ENCODE measurements at places on chromosomes 7 and 10.

DNA sequence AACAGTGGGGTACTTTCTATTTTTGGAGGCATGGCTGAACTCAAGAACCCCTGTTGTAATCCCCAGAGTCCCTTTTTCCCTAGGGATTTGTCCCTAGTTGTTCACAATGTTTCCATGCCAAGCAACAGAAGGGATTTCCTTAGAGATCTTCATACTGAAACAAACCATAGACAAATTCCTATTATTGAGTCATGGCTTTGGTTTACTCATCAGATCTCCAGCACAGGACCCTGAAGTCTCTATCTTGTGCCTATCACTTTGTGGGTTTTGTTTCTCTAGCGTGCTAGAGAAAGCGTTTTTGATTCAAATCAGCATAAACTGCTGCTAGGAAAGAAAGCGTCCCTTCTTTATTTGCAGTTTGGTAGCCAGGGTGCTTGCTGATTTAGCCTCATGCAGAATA, 165.0 kb downstream of the BAMBI start:
- no peak for DNase-seq

GRCh38 chr7:35467456-35467978, 213.6 kb upstream of the TBX20 start:
- no peak for DNase-seq

GRCh38 chr7:105352901-105353668, 35.6 kb downstream of the SRPK2 start:
- no peak for DNase-seq

DNA sequence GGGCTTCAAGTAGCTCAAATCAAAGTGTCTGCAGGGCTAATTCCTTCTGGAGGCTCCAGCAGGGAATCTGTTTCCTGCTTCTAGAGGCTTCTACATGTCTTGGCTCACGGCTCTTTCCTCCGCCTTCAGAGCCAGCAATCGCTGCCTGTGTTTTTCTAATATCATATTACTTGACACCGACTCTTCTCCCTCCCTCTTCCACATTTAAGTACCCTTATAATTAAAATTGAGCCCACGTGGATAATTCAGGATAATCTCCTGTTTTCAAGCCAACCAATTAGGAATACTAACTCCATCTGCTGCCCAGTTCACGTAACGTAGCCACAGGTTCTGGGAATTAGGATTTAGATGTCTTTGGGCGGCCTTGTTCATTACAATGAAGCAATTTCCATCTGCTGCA, 372.2 kb downstream of the DPP6 start:
- DNase-seq: no peak

DNA sequence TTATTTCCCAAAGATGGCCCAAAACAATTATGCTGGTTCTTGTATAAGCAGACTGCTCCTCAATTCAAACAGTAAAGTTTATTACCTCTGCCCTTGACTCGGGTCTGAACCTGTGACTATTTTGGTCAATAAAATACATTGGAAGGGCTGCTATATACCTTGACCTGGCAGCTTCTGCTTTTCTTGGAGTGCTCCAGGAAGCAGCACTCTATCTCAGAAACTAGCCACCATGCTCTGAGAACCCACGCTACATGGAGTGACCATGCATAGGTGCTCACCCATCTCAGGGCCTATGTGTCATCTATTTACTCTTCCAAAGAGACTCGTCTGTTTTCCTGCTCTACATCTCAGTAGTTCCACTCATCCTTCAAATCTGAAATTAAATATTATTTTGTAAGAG, 299.9 kb downstream of the AHR start:
- no peak for DNase-seq

Data from NCI-H1048 (cell line).